ENCODE measurements at places on chromosomes 4 and X.

GRCh38 chr4:153170407-153170806 lies 33.8 kb upstream of the TRIM2 start:
- no peak for DNase-seq

DNA sequence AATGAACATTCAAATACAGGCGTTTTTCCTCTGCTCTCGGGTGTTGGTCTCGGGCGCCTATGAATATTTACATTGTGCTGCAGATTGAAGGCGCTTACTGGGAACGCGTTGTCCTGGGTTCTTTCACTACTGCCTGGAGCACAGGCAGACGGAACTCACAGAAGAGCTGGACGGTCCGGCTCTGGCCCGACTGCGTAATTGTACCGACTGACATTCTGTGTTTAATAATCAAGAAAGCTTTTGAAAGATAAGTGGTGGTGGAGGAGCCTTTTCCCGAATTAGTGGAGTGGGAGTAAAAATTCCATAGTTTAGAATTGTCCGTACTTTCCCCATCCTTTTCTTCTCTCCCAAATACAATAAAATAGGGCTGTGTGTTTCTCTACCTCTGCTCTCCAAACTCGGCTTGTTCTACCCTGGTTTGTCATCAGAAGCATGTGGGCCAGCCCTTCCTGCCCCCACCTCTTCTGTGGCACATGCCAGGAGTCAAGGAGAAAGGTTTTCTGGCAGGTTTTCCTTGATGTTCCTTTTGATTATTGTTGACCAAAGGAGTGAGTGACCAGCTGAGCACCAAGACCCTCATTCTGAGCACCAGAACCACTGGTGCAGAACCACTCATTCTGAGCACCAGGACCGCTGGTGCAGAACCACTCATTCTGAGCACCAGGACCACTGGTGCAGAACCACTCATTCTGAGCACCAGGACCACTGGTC lies 2.3 kb downstream of the FHDC1 start:
- no peak for DNase-seq

GRCh38 chr4:120007191-120007871 lies 59.3 kb downstream of the MAD2L1 start:
- DNase-seq = no peak

DNA sequence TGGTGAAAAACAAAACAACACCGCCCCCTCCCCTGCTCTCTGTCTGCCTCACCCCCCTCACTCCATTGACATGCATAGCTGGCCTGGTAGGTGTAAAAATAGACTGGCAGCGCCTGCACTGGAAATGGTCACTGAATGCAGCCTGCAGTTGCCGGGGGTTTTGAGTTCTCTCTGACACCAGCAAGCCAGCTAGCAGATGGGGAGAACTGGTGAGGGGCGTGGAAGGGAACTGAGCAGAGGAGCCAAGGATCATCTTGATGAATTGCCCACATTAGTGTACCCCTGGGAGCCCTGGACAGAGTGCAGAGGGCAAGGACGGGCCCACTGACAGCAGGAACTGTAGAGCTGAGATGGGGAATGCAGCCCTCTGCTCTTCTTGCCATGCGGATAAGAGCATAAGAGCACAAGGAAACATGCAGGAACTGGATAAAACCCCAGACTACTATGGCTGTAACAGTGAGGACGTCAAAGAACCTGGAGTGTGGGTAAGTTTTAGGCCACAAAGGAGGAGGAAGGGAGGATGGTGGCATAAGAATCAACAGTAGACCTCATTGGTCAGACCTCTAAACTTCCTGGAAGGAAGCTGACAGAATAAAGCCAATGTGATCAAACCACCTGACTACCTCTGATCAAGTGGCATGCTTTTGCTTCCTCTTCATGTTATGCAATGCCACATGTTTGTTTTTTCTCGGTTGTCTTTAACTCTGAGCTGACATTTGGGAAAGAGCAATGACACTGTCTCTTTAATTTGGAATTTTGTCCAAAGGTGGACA lies 96.3 kb downstream of the ANK2 start:
- no peak for DNase-seq

DNA sequence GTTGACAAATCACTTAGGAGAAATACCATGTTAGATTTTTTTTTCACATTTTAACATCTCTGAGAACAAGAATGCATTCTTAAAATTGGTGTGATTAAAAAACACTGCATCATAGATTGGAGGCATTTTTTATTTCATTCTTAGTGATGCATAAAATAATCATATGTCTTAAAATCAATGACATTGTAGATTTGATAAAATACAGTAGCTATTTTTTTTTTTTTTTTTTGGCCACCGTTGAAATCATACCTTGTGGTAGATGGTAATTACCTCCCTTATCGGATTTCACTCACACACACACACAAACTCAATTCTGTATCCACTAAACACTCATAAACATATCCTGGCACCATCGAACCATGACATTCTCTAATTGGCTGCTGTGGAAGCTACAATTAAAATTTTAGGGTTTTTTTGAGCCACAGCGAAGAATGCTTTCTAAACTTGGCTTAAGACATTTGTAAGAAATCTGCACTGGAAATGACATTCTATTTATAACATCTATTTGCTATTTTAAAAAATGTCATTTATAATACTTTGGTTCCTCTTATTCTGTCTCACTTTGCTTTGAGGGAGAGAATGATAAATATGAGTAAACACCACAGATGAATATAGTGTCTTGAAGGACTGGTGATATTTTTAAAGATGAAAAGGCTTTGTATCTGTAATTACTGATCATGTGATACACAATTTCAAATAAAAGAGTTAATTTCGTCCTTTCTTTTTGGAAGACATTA lies 60.1 kb downstream of the CCSER1 start:
- no peak for DNase-seq

GRCh38 chr4:67091673-67092072 lies 453.6 kb downstream of the CENPC start:
- no peak for DNase-seq

GRCh38 chrX:25726539-25726938 lies 411.6 kb upstream of the MAGEB18 start:
- DNase-seq = no peak

DNA sequence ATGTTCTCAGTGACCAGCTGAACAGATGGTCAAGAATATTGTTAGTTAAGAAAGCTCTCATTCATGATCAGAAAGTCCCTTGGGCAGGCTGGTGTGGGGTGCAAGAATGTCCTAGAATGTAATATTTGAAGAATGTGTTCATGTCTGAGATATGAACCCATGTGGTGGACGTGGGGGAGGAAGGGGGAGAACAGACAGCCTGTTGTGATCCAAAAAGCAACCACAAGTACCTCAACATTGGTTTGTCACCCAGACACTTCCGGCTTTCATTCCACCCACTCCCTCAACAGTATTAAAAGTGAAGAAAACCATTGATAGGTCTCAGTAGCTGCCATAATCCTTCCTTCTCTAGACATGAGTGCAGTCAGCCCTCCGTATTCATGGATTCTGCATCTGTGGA lies 82.2 kb downstream of the MAML3 start:
- DNase-seq = peak; percentile 40

GRCh38 chr4:87353592-87353991 lies 30.9 kb upstream of the HSD17B13 start:
- DNase-seq = peak; percentile 13

DNA sequence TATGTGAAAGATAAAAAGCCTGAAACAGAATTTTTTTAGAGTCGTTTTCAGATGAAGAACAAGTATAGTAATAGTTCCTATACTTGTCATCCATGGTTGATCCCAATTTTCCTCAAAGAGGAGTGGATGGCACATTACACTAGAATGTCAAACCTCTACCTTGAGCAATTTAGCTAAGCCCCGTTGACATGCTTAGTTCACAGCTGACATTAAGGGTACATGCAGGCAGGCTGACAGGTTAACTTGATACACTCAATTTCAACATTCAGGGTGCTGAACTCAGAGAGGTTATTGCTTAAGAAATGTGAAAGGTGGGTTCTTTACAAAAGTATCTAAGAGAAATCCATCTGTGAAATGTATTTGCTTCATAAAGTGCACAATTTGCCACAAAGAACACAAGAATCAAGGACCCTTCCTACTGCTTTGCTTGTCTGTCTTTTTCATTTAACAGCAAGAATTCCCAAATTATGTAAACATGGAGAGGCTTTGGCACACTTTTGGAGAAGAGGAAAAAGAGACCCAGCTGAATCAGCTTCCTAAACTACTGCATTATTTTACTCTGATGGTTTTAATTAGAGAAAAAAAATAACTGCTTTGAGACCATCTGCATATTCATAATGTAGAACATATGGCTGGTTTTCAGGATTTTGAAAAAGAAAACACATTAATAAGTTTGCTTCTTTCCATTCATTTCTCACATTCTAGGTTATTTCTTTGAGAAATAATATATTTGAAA lies 122.5 kb upstream of the DDIT4L start:
- no peak for DNase-seq

DNA sequence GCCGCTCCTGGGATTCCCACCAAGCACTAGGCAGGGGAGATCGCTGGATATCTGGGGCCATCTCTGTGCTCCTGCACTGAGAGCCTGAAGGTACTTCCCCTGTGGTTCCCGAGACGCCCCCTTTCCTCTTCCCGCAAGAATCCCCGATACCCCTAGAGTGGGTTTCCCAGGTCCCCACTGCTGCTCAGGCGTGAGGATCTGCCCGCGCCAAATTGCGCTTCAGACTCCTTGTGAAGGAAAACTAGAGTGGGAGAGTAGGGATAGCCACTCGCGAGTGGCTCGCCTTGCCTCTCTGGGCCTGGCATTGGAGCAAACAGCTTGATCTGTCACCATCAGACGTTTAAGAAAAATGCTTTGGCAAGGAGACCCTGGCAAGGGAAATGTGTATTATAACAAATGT lies 1.5 kb downstream of the IL1RAPL2 start:
- DNase-seq = no peak

DNA sequence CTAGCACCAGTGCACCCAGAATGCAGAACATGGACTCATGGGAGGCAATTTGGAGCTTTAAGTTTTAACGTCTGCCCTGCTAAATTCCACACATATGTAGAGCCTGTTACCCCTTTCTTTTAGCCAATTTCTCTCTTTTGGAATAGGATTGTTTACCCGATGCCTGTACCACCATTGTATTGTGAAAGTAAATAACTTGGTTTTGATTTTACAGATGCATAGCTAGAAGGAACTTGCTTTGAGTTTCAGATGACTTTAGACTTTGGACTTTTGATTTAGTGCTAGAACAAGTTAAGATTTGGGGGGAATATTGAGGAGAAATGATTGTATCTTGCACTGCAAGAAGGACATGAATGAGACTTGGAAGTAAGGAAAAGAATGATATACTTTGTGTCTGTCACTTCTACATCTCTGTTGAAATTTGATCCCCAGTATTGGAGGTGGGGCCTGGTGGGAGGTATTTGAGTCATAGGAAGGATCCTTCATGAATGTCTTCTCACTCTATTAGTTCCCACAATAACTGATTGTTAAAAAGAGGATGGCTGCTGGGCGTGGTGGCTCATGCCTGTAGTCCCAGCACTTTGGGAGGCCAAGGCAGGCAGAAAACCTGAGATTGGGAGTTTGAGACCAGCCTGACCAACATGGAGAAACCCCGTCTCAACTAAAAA lies 794.8 kb upstream of the LCORL start:
- DNase-seq = no peak
